NCI-H1417 (cell line): ENCODE measurements at places on chromosomes 12 and 14.

GRCh38 chr12:131555197-131555846, 155.6 kb upstream of the SFSWAP start:
- DNase-seq, result no peak

DNA sequence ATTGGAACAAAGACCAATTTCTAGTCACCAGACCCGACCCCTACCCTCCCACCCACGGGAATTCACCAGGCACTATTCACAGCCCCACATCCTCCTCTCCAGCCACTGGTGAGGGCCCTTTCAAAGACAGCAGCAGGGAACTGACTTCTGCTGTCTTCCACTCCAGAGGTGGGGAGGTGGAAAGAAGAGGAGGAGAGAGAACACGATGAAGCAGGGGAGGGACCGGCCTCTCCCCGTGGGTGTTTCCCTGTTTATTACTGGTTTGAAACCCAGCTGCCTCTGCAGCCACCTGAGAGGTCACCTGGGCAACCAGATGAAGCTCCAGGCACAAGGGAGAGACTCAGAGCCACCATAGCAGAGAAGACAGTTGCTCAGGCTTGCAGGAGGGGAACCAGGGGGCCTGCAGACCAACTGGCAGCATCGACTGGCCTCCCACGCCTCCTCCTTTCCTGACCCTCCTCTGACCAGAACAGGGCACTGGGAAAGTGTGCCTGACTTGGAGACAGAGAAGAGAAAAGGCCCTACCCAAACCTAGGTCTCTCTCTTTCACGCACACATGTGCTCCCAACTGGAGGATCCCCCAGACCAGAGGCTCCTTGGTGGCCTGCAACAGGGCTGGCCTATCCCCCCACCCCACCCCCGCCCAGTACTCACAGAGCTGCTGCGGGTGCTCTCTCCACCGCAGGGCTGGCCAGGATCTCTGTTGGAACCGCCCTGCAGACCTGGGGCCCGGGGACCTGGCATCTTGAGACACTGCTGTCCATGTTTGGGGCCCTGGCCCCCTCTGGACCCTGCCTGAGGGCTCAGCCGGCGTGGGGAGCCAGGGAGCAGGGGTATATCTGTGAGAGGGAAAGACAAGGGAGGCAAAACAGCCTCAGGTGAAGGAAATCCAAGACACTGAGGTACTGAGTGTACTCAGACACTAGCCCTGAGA, 22.8 kb downstream of the ANO2 start:
- DNase-seq, result peak; percentile 20

DNA sequence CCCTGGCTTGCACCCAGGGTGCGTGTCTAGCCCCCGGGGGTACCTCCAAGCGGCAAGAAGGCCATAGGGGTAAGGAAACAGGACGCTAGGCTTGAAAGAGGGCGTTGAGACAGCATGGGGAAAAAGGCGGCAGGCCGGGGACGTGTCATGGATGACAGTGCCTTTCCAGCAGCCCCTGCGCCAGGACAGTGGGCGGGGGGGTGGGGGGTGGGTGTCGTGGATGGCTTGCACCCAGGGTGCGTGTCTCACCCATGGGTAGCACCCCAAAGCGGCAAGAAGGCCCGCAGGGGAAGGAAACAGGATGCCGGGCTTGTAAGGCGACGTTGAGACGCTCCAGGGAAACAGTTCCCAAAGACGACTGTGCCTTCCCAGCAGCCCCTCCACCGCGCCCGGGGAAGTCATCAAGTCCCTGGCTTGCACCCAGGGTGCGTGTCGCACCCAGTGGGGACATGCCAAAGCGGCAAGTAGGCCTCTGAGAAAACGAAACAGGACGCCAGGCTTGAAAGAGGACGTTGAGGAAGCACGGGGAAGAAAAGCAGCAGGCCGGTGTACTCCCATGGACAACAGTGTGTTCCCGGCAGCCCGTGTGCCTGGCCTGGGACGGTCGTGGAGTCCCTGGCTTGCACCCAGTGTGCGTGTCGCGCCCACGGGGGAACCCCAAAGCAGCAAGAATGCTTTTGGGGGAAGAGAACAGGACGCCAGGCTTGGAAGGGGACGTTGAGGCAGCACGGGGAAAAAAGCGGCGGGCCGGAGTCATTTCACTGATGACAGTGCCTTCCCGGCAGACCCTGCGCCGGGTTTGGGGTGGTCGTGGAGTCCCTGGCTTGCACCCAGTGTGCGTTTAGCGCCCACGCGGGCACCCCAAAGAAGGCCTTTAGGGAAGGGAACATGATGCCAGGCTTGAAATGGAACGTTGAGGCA, 163.5 kb upstream of the ALG10B start:
- no peak for DNase-seq

- DNase-seq, result no peak
These were observed 240.8 kb upstream of the TMPO start for GRCh38 chr12:98274430-98275130.

DNA sequence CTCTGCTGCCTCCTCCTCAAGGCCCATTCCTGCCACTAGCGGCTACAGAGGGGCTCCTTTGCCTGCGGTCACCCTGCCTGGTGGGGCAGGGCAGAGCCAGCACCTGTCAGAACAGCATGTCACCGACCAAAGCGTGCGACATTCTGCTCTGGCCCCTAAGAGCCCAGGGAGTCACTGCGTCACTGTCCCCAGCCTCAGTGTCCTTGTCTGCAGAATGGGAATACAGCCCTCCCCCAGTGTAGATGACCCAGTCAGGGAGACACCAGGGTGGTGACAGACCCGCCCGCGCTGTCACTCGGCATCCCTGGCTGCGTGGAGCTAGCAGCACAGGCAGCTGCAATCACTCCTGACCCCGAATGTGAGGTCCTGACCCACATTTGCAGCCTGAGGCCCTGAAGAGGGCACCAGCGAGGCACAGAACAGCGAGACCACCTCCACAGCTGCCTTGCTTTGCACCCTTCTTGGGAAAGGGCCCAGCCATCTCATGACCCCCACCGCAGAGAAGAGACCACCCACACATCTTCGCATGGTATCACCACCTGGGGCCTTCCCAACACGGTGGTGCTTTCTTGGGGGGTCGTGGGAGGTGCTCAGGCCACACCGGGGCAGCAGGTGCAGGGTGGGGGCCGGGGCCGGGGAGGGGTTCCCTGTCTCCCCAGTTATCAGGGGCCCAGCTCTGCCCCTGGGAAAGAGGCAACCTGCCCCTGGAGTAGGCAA, 2.5 kb downstream of the AHNAK2 start:
- DNase-seq, result no peak

DNA sequence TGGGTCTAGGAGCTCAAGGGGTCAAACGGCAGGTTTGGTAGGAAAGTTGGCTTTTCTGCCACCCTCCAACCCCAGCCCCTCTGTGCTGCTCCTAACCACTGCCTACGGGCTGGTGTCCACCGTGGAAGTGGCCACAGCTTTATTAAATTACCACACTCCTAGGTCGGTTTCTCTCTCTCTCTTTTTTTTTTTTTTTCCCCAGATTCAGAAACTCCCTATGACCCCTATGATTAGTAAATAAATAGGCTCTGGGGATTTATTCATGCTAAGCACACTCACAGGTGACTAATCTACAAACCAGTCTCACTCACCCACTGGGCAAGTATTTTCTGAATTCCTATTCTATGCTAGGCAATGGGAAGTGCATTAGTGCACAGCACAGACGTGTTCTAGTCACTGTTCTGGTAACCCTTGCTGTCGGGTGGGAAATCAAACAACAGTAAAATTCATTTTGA, 8.7 kb upstream of the DDX47 start:
- no peak for DNase-seq

DNA sequence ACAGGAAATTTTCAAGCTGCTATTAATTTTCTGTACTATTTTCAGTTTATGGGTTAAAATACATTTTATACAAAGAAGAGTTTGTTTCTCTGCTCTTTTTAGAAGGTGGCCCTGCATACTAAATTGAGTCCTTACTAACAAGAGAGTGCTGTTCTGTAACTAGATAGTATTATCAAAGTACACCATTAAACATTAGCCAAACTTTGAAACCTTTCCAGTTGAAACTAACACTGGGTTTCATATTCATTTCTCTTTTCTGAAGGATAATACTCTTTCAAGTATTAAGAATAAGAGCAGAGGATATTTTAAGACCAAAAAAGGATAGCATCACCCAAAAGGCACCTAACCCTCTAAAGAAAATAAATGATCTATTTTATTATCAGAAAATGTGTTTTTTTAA, 47.2 kb downstream of the PEBP1 start:
- no peak for DNase-seq

GRCh38 chr14:94127330-94127729, 2.1 kb downstream of the IFI27L2 start:
- DNase-seq, result no peak

- no peak for DNase-seq
These were observed 102.0 kb downstream of the DICER1 start for GRCh38 chr14:95055318-95055717.

- DNase-seq, result no peak
These were observed 859.8 kb downstream of the FSCB start for GRCh38 chr14:43647302-43647701.

- DNase-seq, result no peak
These were observed 14.3 kb downstream of the NECAP1 start for GRCh38 chr12:8096281-8096915.

GRCh38 chr14:100107236-100107635, 42.0 kb downstream of the EVL start:
- DNase-seq, result no peak

DNA sequence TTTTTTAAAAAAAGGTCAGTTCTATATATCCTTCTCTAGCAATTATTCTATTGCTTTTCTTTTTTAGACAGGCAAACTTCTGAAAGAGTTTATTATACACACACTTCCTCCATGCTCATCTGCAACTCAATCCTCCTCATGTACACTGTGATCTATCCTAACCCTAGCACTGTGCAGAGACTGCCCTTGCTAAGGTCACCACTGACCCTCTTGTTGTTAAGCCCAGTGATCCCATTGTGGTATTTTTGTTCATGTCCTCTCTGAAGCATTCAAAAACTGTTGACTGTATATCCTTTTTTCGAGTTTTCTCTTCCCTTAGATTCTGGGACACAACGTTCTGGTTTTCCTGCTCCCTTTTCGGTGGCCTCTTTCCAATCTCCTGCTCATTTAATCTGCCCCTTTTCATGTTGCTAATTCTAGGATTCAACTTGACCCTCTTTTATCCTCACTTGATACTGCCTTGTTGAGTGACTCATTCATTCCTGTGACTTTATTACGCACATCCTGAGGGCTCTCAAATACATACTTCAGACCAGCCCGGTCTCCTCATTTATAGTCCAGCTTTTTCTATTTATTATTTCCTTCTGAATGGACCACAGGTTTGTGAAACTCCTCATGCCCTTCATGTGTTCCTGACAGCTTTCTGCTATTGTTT, 53.9 kb upstream of the PTPRB start:
- DNase-seq, result no peak

DNA sequence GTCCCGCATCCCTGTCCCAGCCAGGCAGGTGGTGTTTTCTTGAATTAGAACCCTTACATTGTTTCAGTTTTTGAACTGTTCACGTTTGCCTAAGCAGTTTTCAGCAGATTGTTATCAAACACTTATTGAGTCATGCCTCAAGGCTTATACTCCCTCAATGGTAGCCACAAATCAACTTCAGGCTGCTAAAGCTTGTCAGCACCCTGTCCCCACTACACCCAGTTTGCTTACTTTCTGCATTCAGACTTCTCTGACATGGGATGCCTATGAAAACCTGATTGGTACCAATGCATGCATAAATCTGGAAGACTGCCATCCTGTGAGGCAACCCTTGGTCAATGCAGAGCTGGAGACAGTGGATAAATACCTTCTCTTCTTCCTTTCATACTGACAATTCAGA, 225.4 kb downstream of the BTG1 start:
- DNase-seq, result peak; percentile 21

GRCh38 chr12:117159674-117160073, 30.6 kb downstream of the FBXO21 start:
- DNase-seq, result no peak

DNA sequence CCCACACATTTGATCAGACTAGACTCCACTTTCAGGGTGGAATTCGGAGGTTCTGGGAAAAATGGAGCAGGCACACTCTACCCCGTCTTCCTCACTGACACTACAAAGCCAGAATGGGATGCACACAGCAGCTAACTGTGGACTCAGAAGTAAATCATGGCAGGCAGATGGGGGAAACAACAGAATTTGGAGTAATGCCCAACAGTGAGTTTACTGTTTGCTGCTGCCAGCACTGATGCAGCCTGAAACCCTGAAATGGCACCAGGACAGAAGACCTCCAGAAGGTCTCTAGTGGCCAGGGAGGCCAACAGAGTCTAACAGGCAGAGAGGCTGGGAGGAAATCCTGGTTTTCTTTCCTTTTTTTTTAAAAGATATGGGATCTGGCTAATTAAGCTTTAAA, 24.6 kb downstream of the KCTD10 start:
- DNase-seq, result no peak

GRCh38 chr14:33773205-33774030, 177.5 kb downstream of the EGLN3 start:
- no peak for DNase-seq

GRCh38 chr12:115305867-115306266, 621.9 kb upstream of the TBX3 start:
- DNase-seq, result no peak

- DNase-seq, result no peak
These were observed 21.3 kb downstream of the PLEKHH1 start for GRCh38 chr14:67554341-67554740.
